Activated CD4-positive, CD25-positive, alpha-beta regulatory T cell treated with anti-CD3 and anti-CD28 coated beads, Interleukin-2, amount 50 U/mL, for 24 hours (primary cell): ENCODE measurements at places on chromosomes 11 and 22.

DNA sequence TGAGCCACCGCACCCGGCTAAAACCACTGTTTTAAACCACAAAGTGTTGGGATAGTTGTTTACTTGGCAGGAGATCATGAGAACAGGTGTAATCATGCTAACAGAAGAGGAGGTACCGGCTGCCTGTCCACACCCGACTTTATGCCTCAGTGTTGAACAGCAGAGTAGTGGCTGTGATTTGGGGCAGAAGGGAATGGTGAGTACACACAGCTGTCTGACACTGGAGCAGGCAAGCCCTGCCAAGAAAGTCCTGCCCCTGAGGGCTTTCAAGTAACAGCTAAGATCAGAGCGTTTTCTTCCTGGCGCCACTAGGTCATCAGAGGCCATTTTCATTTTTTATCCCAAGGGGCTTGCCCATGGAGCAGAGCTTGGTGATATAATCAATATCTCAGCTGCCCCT lies 8.1 kb downstream of the CDKN1C start:
- no peak for ATAC-seq

DNA sequence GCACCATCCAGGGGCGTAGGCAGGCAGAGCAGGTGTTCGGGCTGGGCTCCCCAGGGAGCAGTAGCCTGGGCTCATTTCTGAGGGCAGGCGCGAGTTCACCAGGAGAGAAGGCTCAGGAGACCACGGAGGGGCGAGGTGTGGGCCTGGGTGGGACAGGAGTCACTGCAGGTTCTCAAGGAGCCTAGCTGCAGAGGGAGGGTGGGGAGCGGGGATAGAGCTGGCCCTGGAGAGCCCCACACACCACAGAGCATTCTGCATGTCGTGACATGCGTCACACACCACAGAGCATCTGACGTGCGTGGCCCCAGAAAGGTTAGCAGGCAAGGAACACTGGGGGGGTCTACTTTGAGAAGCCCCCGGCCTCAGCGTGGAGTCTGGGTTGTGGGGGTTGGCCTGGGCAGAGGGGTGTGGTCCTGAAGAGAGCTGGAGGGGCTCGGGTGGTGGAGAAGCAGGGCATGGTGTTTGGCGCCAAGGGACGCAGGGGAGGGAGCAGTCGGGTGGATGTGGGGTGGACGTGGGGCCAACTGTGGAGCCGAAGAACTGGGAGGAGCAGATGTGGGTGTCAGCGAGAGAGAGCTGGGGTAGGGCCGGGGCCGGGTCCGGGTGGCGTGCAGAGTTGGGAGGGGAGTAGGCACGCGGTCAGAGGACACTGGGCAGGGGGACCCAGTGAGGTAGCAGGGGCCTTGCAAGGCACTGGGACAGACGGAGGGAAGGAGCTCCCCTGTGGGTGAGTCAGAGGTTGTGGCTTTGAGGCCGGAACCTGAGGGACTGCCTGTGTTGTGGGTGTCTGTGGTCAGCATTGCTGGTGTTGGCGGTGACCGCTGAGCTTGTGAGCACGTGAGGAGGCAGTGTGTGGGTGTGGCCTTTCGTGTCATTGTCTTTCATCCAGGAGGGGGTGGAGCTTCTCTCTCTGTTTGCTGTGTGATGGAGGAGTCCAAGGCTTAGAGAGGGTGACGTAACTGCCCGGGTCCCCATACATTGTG lies 25.5 kb downstream of the CTTN start:
- peak; percentile 26 for ATAC-seq

DNA sequence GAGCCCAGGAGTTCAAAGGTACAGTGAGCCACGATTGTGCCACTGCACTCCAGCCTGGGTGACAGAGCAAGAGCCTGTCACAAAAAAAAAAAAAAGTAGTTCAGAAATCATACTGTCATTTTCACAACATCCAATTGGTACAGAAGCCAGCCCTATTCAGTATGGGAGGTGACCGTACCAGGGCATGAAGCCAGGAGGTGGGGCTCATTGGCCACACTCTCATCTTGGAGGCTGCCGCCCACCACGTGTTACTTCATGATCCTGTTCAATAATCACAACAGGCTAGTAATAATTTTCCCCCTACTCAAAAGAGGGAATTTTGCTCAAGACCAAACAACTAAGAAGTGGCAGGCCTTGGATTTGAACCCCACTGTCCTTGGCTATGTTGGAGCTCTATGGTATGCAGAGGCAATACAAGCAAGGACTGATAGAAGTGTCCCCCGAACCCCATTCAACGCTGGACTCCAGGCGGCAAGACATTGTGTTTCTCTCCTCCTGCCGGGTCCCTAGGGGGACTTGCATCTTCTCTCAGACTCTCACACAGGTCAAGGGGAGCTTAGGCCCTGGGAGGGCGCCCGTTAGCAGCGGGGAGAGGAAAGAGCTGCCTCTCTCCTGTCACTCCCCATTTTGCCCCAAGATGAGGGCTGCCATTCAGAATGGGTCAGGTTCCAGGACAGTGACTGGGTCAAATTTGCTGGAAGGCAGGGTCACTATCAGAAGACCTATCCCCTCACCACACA lies 40.2 kb upstream of the EMID1 start:
- no peak for ATAC-seq

DNA sequence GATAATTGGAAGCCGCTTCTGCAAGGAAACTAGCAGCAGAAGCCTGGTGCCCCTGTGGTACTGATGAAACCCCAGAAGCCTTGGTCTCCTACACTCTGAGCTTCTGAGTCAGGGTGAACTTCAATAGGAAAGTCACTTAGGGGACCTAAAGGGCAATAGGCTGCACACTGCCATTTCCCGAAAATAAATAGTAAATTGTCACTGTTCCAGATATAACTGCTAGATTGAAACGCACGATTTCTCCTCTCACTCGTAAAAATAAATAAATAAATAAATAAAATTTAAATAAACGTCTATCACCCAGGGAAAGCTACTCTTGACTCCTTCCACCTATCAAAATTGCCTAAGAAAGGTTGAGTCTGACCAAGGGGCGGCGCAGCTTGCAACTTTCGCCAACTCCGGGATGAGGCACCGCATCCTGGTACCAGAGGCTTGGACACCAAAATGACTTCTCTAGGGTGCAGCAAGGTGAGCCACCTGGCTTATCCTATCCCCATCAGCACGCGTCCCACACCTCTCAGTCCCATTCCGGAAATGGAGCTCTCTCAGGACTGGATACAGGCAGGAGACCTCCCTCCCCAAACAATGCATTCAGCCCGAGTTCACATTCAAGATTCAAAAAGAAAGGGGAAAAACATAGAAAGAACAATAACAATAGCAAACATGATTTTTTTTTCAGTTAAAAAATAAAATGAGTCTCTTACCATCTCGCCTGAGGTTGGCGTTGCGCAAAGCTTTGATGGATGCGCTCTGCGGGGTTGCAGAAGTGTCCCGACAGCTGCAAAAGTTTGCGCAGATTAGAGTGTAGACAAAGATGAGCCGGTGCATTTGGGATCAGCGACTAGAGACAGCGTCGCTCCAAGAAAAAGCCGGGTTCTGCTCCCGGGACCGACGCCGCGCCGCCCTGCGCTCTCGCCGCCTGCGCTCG lies 583 bp downstream of the PDGFD start:
- no peak for ATAC-seq

GRCh38 chr11:59216641-59217564 lies 4.2 kb upstream of the MPEG1 start:
- ATAC-seq: peak; percentile 41

- ATAC-seq: no peak
Observed at GRCh38 chr11:106156290-106156937, 79.0 kb downstream of the AASDHPPT start.

GRCh38 chr11:19955660-19956059 lies 204.6 kb downstream of the DBX1 start:
- no peak for ATAC-seq

DNA sequence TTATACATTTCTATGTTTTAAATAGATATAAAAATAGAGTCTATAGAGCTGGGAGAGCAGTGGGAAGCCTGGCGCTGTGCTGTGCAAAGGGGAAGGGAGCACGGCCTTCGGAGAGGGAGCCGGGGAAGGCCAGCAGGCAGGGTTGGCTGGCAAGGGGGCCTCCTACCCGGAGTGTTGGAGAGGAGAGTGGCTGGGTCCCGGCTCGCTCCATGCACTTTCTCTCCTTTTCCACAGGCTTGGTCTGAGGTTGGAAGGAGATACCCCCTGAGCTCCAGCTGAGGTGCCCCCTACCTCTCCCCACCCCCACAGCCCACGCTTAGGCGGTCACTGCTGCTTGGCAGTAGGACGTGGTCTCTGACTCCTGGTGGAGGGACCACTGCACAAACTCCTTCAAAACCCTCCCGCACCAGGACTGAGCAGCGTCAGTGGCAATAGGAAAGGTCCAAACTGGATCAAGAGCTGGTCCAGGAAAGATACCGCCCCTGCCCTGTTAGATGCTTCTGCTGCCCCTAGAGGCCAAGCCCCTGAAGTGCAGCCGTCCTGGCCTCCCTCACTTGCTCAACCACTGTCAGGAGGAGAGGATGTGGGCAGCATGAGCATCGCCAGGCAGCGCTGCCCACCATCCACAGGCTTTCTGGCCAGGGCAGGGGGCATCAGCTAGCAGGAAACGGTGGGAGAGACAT lies 52.9 kb downstream of the SYT13 start:
- peak; percentile 59 for ATAC-seq

GRCh38 chr11:121790430-121790829 lies 325.6 kb downstream of the BLID start:
- no peak for ATAC-seq

- peak; percentile 57 for ATAC-seq
Observed at GRCh38 chr11:86219311-86220193, 25.0 kb upstream of the EED start.
